Pancreas (tissue), 10 donors: ENCODE measurements at places on chromosomes 3 and 15. TPM values are rescaled to one million over a fixed set of nuclear protein-coding genes. Genes with fewer than 3 reads are reported as not detected.

The LEKR1 gene
- 1.2 TPM for polyA plus RNA-seq

DNA sequence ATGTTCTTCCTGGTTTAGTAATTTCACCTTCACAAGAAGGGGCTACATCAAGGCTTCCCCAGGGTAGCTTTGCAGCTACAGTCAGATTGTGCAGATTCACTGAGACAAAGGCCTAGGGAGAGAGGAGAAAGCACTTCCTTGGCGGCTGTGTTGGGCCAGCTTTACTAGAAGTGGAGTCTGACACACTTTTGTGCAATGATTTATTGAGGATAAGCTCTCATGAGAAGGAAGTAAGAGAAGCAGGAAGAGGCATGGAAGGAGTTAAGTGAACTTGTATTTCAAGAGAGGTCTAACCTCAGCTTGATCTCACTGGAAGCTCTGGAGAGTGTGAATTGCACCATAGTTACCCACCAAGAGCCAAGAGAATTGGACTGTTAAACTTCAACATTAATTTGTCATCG lies 78.9 kb downstream of the TGFBR2 start:
- peaks cover 19% of the 10 kb centered on the region for H3K4me1 ChIP-seq
- no peak for DNase-seq
- no peaks in the 10 kb centered on the region for H3K36me3 ChIP-seq

DNA sequence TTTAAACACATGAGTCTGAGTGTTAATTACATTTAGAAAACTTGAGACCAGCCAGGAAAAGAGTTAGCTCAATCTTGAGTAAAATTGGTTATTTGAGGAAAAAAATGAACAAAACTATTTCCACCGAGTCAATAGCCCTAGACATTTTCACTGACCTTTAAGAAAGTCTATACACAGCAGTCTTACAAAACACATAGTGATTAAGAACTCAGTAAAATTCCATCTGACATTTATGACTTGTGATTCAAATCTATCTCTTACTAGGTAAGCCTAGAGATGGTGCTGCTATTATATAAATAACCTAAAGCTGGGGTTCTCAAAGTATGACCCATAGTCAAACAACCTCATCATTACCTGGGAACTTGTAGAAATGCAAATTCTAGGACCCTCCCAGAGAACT lies 109.1 kb upstream of the COL8A1 start:
- no peak overlapping the region for H3K27ac ChIP-seq
- no peak for DNase-seq
- H3K36me3 ChIP-seq = no peaks in the 10 kb centered on the region
- no peaks in the 10 kb centered on the region for H3K27me3 ChIP-seq
- H3K4me1 ChIP-seq = no peaks in the 10 kb centered on the region
- no peak overlapping the region for H3K4me3 ChIP-seq

DNA sequence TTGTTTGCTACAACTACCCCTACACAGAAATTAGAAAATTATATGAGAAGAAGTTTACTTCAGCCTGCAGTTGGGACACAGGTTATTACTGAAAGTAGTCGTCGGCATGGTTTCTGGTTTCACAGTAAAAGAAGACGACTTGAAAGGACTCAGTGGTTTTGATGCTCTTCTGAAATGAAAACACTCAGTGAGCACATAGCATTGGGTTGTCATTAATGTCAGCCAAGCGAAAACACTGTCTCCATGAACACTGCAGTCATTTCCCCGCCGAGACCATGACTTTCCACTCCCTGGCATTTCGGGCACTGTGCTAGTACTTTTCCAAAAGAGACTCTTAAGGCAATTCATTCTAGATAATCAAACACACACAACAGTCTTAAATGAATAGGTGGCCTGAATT lies 69.2 kb upstream of the ICE2 start:
- H3K27ac ChIP-seq = no peak overlapping the region
- no peaks in the 10 kb centered on the region for H3K27me3 ChIP-seq
- DNase-seq = no peak
- H3K36me3 ChIP-seq = no peaks in the 10 kb centered on the region
